Effector memory CD4-positive, alpha-beta T cell (primary cell): ENCODE measurements at places on chromosomes 13 and 19.

DNA sequence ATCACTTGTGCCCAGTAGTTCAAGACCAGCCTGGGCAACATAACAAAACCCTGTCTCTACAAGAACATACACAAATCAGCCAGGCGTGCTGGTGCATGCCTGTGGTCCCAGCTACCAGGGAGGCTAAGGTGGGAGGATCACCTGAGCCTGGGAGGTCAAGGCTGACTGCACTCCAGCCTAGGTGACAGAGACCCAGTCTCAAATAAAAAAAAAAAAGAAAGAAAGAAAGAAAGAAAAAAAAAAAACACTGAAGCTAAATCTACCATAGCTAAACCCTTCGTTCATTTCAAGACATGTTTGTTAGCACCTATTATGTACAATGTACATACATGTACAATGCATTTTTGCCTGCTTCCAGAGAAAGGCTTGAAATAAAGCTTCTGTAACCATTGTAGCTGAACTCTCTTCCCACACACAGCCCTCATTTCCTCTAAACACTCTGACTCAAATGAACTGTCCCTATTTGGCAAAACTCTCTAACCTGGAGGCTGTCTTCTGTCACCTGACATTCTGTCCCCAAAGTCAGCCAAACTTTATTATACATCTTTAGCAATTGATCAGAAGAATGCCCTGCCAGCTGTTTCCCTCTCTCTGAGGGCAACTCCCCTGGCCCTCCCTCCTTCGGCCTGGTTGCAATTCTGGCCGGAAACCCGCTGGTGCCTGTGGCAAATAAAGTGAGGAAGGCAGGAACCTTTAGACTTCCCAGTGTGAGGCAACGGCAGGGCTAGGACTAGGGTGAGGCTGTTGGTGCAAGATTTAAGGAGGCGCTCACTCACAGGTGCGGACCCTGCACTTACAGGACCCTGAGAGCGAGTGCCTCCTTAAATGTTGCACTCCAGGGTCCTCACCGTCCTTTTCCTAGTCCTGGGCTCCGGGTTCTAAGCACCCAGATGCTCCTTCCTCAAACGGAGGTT, 1.8 kb downstream of the ETHE1 start:
- DNase-seq, result no peak

DNA sequence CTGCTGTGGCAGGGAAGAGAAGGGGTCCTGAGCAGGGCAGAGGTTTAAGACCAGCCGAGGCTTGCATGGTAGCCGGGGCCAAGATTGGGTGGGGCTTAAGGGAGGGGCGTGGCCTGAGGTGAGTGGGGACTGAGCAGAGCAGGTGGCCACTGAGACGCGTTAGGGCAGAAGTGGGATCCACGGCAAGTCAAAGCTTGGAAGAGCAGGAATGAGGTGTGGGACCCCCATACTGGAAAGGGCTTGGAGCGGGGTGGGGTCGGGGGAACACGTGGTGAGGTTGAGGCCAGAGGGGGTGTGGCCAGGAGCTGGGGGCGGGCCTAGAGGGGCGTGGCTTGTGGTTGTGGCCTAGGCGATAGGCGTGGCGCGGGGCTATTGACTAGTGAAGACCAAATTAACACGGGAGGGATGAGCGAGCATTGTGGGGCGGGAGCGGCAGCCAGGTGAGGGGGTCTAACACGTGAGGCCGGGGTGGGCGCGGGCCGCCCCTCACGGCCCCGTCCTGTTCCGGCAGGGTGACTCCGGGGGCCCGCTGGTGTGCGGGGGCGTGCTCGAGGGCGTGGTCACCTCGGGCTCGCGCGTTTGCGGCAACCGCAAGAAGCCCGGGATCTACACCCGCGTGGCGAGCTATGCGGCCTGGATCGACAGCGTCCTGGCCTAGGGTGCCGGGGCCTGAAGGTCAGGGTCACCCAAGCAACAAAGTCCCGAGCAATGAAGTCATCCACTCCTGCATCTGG, 3.3 kb downstream of the CFD start:
- peak; percentile 73 for DNase-seq

GRCh38 chr19:55314396-55314795, 10.7 kb downstream of the TMEM150B start:
- no peak for DNase-seq

- DNase-seq, result no peak
Observed at GRCh38 chr13:25836574-25837336, 215.1 kb downstream of the SHISA2 start.

GRCh38 chr13:114148521-114148855, 16.1 kb upstream of the RASA3 start:
- peak; percentile 90 for DNase-seq

- no peak for DNase-seq
Observed at GRCh38 chr13:103130681-103131210, 64.5 kb upstream of the SLC10A2 start.

DNA sequence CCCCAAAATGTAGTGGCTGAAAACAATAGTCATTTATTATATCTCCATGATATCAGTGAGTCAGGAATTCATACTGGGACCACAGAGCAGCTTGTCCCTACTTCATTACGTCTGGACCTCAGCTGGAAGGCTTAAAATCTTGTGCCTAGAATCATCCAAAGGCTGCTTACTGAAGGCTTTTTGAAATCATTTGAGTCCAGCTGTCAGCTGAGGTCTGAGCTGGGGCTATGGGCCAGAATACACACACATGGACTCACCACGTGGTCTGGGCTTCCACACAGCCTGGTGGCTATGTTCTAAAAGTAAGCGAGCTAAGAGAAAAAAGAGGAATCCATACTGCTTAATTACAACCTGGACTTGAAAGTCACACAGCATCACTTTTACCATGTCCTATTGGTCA, 209.2 kb downstream of the KCTD12 start:
- no peak for DNase-seq

DNA sequence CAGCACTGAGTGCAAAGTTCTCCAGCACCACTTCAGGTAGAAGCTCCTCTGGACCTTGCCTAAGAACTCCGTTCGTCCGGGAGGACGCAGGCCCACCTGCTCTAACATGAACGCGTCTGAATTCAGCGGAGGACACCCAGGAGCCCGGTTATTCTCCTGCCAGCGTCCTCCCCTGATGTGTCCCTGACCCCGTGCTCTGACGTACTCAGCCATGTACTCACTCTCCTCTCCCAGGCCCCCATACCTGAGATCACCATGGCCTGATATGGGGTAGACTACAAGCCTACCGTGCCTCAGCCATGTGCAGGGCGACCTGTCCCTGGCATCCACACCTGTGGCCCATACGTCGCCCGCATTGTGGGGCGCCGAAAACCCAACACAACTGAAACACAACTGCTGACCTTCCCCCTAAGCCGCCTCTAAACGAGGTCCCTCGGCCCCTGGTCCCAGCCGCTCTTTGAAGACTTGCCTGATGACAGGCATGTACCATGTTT, 744 bp upstream of the ZNF584 start:
- no peak for DNase-seq

GRCh38 chr19:47863514-47863936, 4.5 kb downstream of the TPRX2 start:
- peak; percentile 44 for DNase-seq

DNA sequence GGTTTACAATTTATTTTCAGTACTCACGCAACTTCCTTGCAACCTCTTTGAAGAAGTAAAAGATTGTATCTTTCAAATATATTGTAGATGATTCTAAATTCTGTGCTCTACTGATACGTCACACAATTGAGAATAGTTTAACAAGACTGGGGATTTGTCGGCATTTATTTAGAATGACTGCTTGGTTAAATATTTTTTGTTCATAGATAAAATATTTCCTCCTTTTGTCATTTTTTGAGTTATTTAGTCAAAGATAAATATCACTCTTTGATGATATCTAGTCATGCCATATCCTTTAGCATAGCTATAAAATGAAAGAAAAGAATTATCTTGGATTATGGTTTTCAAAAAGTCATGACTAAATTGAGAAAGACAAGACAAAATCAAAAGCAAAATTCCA, 2747.8 kb downstream of the PCDH9 start:
- DNase-seq, result no peak

GRCh38 chr19:43407416-43408005, 7.2 kb upstream of the TEX101 start:
- DNase-seq, result no peak
